ENCODE measurements at places on chromosomes 16 and 17. TPM values are rescaled to one million over a fixed set of nuclear protein-coding genes. Genes with fewer than 3 reads are reported as not detected.
A peak's percentile ranks its signal among the peaks of the same experiment; 100 is the strongest.

DNA sequence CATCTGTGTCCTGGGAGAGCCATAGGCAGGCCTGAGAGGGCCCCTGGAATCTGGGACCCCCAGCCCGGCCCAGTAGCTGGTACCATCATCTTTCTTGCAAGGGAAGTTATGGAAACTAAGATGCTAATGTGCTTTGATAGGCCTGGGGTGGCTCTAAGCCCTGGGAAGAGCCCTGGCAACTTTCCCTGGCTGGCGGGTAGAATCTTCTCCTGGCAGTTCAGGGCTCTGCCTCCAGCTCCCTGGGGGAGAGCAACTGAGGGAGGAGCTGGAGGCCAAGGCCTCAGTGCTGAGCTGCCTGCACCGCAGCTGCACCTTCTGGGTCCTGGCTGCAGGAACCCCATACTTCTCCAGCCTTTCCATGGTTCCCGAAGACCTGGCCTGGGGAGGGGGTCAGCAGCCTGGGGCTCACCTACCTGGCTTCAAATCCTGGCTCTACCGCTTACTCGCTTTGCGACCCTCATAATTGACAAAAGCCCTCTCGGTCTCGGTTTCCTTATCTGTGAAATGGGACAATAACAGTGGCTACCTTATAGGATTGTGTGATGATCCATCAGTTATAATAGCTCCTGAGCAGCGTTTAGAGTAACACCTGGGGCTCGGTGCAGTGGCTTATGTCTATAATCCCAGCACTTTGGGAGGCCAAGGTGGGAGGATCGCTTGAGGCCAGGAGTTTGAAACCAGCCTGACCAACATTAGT lies 333.7 kb downstream of the SEC14L1 start:
- no peak for DNase-seq
- no peak overlapping the region for H3K4me3 ChIP-seq
- no peaks in the 10 kb centered on the region for H3K27me3 ChIP-seq
- H3K27ac ChIP-seq = peak overlapping the region; percentile 88
- peaks cover 91% of the 10 kb centered on the region for H3K4me1 ChIP-seq
- H3K36me3 ChIP-seq = no peaks in the 10 kb centered on the region

- H3K27ac ChIP-seq = peak overlapping the region; percentile 98
- peaks cover 49% of the 10 kb centered on the region for H3K36me3 ChIP-seq
- DNase-seq = no peak
- no peaks in the 10 kb centered on the region for H3K27me3 ChIP-seq
- peaks cover 29% of the 10 kb centered on the region for H3K4me1 ChIP-seq
- peak overlapping the region; percentile 95 for H3K4me3 ChIP-seq
Measured at GRCh38 chr16:1769402-1770300, 1.7 kb downstream of the NME3 start.

TRPV3 gene
- total RNA-seq = 0.32 TPM

SOCS3 gene
- 18.4 TPM for total RNA-seq

DNA sequence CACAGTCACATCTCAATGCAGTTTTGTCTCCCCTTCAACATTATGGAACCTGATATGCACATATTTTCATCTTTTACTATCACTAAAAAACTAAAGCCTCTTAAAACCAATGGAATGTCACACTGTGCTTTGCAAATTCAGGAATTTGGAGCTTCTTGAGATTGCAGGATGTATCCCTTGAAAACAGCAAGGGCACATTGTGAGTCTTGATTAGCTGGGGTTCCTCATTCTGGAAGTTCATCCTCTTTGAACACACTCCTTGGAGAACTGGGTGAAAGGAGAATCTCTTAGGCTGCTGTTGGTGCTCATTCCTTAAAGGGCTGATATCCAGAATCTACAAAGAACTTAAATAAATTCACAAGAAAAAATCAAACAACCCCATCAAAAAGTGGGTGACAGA lies 21.1 kb upstream of the MYOCD start:
- no peak overlapping the region for H3K4me3 ChIP-seq
- H3K4me1 ChIP-seq = peaks cover 8% of the 10 kb centered on the region
- no peaks in the 10 kb centered on the region for H3K36me3 ChIP-seq
- H3K27ac ChIP-seq = no peak overlapping the region

DNA sequence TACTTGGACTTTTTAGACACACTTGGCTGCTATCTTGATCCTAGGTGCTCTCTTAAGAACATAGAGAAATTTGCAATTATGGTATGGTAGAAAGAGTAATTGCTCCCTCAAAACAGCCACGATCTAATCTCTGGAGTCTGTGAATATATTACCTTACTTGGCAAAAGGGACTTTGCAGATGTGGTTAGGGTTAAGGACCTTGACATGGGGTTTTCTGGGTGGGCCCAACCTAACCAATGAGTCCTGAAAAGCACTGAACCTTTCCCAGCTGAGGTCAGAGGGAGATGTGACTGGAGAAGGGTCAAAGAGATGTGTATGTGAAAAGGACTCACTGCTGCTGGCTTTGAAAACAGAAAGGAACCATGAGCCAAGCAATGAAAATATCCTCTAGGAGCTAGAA lies 26.7 kb upstream of the MED13 start:
- H3K36me3 ChIP-seq = no peaks in the 10 kb centered on the region
- no peak overlapping the region for H3K4me3 ChIP-seq
- H3K27ac ChIP-seq = no peak overlapping the region

GLTPD2 gene
- not detected for total RNA-seq

RNF222 gene
- total RNA-seq = not detected

DNA sequence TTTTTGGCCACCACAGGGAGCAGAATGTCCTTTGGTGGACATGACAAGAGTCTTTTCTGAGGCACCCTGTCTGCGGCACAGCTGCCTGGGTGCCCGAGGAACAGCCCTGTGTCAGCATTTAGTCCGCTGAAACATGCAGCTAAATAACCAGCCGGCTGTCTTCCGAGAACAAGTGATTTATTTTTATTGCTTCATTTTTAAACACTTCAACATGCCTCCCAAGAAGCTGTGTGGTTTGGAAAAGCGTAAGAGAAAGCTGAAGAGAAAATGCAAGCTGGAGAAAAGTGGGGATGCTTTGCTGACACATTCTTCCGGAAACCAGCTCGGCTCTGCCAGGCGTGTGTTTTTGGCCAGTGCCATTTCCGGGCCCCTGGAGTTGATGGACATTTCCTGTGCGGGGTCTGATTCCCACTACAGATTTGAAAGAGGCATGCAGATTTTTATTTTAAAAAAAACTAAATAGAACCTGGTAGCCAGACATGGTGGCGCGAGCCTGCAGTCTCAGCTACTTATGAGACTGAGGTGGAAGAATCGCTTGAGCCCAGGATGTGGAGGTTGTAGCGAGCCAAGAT lies 94.7 kb downstream of the SEC14L1 start:
- H3K27me3 ChIP-seq = no peaks in the 10 kb centered on the region
- peaks cover 23% of the 10 kb centered on the region for H3K4me1 ChIP-seq
- no peaks in the 10 kb centered on the region for H3K36me3 ChIP-seq
- H3K27ac ChIP-seq = peak overlapping the region; percentile 68
- DNase-seq = peak; percentile 73

DNA sequence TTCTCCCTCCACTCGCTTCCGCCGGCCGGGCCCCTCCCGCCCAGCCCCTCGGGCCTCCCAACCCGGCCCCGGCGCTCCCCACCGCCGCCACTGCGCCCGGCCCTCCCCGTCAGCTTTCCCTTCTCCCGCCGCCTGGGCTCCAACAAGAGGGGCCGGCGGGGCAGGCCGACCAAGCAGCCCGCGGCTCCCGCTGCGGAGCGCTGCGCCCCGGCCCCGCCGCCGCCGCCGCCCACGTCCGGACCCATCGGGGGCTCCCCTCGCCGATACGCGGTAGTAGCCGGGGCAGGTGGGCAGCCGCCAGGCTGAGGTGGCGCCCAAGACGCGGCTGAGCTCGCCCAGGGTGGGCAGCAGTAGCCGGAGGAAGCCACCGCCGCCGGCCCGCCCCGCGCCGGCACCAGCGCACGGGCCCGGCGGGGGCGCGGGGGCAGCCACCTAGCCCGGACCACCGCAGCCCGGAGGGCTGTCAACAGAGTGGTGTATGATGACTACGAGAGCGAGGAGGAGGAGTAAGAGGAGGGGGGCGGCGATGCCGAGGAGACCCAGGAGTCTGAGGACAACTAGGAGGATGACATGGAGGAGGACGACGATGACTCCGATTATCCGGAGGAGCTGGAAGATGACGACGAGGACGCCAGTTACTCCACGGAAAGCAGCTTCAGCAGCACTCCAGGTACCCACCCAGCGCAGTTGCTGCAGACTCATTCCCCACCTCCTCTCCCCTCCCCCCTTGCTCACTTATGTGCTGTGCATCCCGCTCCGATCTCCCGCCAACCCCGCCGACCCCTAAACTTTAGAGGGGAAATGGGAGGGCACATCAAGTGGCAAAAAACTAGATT lies 498 bp downstream of the LRRC37B start:
- H3K4me3 ChIP-seq = peak overlapping the region; percentile 75
- peak overlapping the region; percentile 82 for H3K27ac ChIP-seq
- no peaks in the 10 kb centered on the region for H3K27me3 ChIP-seq
- H3K4me1 ChIP-seq = peaks cover 24% of the 10 kb centered on the region
- DNase-seq = peak; percentile 33
- H3K36me3 ChIP-seq = no peaks in the 10 kb centered on the region

UBE2G1 gene
- total RNA-seq = 97.1 TPM

DNA sequence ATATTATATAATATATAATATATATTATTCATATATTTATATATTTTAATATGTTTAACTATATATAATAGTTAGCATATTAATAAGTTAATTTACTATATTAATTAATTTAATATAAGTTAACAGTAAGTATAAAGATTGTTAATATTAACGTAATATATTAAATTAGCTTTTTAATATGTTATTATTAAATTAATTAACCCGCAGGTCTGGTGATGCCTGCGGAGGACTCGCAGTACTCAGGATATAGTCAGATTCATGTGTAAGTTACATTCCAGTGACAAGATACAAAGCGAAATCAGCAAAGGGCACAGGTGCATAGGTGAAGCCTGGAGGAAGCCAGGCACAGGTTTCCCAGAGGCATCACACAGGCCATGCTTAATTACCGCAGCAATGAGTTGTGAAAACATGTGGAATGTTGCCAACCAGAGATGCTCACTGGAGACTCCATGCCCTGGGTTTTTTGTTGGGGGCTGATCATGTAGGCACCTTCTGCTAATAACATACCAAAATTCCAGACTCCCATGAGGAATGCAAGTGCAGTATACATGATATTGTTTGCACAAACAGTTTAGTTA lies 130.4 kb upstream of the MPHOSPH6 start:
- no peaks in the 10 kb centered on the region for H3K27me3 ChIP-seq
- no peak for DNase-seq
- no peaks in the 10 kb centered on the region for H3K36me3 ChIP-seq
- no peak overlapping the region for H3K4me3 ChIP-seq
- peaks cover 15% of the 10 kb centered on the region for H3K4me1 ChIP-seq
- no peak overlapping the region for H3K27ac ChIP-seq

All from heart left ventricle (tissue), 16 donors.